ENCODE measurements at places on chromosomes 7 and 10.

DNA sequence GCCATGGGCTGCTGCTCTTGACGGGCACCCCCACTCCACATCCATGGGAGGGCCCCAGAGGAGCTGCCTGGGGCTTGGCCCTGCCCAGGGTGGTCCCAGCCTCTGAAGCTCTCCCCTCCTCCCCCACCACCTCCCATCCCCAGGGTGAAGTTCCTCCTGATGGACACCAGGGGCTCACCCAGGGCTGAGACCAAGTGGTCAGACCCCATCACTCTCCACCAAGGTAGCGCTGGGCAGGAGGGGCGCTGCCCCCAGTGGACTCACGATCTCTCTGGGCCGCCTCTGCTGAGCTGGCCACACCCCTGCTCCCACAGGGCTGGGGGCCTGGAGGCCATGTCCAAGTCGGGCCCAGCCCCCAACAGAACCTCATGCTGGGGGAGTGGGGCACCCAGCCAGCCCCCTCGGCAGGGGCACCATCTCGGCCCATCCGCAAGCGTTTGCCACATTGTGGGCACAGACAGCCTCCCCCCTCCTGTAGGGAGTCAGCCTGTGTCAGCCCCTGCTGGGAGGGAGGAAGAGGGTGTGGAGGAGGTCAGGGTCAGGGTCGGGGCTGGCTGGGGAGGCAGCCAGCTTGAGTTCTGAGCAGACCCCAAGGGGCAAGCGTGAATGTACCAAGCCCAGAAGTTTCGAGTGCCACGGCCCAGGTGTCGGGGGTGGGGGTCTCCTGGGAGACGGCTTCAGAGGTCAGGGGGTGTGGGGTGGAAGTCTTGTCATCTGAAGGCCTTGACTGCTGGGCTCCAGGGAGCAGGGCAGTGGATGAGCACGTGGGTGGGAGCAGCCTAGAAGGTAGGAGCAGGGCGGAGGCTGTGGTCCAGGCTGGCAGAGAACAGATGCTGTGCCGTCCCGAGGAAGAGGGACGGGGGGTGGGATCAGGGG lies 2.8 kb downstream of the UPK3B start:
- DNase-seq: no peak

- DNase-seq: no peak
These were observed 591.6 kb downstream of the SDK1 start for GRCh38 chr7:3892686-3893085.

- no peak for DNase-seq
These were observed 366.0 kb upstream of the RNF32 start for GRCh38 chr7:156274557-156274956.

DNA sequence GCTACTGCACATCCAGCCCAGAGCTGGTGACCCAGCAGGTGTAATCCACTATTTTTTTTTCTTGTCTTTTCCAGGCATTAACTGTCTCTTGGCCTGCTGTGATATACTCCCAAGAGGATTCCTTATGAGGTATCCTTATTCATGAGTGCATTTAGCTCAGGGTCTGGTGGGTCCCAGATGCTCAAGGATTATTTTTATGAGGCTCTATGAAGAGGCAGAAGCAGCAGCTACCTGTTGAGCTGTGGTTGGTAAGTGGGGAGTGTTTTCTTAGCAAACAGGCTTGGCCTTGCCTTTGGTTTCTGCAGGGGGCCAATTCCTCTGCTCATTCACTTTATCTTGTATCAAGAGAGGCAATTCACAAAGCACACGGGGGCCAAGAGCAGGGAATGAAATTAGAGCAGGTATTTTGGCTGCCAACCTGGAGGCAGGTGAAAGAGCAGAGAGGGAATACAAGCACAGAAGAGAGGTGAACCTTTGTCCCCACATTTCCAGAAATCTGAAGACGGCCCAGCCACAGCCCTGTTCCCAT lies 221.6 kb downstream of the TMEM178B start:
- no peak for DNase-seq

DNA sequence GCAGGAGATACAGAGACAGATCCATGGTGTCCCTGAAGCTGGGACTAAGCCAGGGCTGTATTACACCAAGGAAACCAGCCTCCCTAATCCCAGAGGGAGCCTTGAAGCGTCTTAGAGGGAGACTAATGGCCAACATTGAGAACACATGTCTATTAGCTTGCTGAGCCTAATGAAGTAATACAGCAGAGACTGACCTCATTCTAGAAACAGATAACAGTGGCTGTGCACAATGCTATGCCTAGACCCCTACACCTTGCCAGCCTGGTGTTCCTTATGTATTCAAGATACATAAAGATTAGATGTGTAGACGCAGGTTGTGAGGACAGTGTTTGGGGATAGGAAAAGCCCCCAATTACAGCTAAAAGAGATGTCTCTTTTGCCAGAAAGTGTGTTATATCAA lies 19.1 kb downstream of the GRM8 start:
- no peak for DNase-seq

- no peak for DNase-seq
These were observed 656.3 kb upstream of the IGFBP3 start for GRCh38 chr7:46577394-46577793.

DNA sequence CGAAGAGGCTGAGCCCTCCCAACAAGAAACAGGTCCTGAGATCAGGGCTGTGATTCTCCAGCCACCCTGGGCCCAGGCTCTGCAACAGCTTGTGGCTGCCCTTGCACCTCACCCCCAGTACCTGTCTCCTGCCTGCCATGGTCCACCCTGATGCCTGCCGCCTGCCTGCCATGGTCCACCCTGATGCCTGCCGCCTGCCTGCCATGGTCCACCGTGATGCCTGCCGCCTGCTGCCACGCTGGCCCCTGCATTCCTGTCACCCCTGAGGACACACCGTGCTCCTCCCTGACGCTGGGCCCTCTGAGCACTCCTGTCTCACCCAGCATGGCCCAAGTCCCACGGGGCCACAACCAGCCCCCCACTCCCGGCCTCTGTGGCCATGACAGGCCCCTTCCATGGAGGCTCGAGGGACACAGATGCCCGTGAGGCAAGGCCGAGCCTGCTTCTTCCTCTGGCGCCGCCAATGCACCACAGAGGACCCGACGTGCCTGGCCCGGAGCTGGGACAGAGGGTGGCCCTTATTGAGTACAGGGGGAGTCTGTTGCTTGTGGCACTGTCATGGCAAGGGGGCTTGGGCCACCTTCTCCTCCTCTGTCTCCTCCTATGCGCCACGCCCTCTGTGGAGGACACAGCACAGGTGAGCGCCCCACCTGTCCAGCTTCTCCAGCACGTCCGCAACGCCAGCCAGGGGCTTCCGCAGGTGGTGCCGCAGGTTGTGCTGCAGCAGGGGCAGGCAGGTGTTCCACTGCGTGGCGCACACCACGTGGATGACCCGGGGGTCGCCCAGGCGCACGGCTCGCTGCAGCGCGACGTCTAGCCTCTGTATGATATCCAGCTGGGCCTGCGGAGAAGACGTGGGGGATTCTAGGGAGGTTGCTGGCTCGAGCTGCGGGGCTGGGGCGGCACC lies 18.1 kb downstream of the CFAP46 start:
- DNase-seq: no peak

- no peak for DNase-seq
These were observed 173.1 kb downstream of the ADRA2A start for GRCh38 chr10:111249925-111250324.

DNA sequence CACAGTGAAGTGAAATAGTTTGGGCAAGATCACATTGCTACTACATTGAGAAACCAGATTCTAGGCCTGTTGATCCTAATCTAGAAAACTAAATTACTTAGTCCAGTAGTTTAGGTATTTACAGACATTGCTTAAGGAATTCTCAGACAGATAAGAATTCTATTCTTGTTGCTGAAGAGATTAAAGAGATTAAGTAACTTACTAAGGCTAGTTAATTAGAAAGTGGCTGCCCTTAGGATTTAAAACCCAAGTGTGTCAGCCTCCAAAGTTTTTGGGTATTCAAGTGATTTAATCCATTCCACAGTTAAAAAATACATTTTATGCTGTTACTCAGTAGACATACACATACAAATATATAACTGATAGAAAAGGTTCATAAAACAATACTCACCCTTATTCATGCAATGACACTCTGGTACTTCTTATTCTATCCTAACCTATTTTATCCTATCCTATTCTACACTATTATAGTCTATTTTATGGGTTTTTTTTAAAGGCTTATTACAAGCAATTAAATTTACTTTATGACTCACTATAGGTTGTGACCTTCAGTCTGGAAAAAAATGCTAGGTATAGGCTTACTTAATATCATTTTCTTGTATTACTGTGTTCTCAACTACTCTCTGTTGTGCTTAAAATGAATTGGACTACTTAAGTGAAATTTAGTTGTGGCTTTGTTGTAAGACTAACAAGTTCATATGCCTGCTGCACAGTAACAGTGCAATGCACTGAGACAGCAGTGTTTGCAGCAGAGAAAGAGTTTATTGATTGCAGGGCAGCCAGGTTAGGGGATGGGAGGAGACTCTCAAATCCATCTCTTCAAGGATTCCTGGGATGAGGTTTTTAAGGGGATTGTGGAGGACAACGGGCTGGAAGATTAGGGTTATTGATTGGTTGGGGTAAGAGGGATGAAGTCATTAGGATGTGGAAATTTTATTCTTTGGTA lies 10.7 kb downstream of the SPAM1 start:
- no peak for DNase-seq

DNA sequence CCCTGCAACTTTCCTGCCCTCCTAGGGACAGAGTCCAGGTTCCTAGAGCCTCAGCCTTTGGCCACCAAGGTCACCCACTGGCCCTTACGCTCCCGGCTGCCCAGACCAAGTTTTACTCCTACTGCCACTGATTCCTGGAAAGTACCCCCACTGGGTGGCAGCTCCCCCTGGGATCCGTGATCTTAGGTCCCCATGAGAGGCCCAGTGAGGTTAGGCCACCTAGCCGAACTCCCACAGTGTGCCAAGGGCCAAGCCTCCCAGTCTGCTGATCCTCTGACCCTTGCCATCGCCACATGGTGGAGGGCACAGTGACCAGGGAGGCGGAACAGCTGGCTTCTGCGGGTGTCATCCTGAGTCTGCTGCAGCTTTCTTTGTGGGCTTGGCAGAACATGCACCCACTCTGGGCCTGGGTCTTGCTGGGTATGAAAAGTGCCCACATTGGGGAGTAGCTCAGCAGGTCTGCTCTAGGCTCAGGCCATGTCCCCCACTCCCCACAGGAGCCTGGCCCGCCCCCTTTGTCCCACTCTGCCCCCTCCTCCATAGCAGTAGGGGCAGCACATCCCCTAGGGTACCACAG lies 40.5 kb upstream of the PPIF start:
- DNase-seq: no peak

GRCh38 chr7:124575176-124575575 lies 190.4 kb downstream of the GPR37 start:
- no peak for DNase-seq

DNA sequence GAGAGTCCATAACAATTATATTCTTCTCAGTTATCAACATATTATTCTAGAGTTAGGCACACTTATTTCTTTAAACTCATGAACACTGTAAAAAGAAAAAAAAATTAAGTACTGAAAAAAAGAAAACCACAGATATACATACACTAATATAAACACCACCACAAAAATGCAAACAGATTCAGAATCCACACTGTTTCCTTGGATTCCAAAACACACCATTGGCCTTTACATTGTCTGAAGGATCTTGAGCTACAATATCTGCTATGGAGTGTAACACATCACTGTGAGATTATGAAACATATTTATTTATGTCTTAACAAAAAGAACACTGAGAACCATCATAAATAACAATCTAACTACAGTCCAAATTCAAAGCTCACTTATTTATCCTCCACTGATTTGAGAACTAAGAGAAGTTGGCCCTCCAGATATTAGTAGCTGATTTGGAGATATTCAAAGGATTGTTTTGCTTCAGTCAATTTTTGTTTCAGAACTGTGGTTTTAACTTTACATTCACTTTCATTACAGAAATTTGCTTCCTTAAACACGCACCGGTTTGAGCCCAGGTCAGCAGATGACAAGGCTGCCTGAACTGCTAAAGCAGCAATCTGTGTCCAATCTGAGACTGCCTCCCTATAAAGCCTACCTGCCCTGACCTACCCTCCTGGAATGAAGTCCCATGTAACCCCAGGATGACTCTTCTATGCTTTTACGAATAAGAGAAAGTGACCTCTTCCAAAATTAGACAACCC lies 47.0 kb upstream of the CDK1 start:
- DNase-seq: no peak

GRCh38 chr10:33216661-33217427 lies 117.6 kb downstream of the NRP1 start:
- DNase-seq: no peak

DNA sequence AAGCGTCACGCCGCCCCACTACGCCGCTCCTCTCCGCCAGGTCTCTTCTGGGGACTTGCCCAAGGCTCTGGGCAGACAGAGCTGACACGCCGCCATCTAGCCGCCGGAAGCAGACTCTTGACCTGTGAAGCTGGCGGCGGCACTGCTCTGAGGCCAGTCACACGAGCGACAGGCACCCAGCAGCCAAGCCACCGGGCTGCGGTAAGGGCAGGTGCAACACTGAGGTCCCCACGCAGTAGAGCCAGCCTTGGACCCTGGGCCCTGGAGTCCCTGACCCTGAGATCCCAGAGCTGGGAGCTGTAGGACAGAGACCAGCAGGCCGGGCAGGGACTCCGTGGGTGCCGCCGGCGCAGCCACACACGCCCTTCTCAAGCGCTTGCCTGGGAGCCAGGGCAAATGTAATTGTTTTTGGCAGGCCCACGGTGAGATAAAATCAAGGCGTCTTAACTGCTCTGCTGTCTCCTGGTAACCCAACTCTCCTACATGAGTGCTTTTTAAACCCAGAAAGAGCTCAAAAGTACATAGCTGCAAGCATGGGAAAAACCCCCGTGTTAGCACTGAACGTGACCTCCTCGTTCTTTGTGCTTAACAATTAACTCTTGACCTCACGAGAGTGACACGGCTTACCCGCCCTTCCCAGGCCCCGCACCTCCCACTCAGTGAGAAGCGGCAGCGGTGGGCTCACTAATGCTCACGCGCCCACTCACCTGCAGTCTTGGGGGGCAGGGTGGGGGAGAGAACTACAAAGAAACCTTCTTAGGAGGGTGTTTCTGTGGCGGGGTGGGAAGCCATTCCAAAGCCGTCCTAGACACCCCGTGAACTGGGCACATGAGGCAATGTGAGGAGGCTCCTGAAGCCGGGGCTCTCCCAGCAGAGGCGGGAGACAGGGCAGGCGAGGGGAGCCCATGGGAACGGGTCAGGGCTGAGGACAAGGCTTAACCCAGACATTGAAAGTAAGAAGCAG lies 8.5 kb downstream of the GPER1 start:
- DNase-seq: no peak

- DNase-seq: no peak
These were observed 44.0 kb upstream of the CRTAC1 start for GRCh38 chr10:98074315-98074911.

GRCh38 chr7:133863362-133864061 lies 263.6 kb upstream of the LRGUK start:
- DNase-seq: no peak

GRCh38 chr7:105975770-105976417 lies 12.8 kb downstream of the CDHR3 start:
- DNase-seq: no peak

GRCh38 chr10:58818900-58819299 lies 306.2 kb downstream of the BICC1 start:
- no peak for DNase-seq

DNA sequence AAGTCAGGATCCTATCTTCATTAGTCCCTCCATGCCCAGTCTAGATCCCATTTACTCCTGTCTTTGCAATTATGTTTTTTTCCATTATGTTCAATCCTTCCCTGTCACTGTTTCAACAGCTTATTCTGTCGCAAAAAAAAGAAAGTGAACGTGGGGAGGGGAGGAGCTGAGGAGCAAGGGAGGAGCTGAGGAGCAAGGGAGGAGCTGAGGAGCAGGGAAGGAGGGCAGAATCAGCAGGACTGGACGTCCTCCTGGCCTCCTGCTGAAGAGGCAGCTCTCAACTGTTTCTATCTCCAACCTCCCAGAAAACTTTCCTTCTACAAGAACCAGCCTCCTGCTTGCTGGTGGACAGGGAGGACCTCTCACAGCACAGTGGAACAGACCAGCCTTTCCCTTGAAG lies 26.0 kb downstream of the LARP4B start:
- no peak for DNase-seq
